ENCODE measurements at places on chromosomes 13 and 19.
A peak's percentile ranks its signal among the peaks of the same experiment; 100 is the strongest.

DNA sequence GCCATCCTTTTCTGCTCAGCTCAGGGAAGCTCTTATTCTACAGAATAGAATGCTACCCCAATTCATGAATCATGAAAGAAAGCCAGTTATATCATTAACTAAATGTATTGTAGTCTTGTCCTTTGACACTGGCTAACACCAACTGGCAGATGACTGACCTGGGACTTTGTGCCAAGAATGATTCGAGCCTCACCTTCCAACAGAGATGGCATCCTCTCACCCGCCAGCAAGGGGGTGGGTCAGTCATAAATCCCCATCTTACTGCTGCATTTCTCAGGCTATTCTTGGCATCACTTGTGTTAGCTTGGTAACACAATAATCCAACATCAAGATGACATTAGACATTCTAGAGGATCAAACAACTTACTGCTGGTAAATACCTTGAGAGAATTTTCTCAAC, 1239.8 kb upstream of the MIR17HG start:
- DNase-seq = no peak

- no peak for DNase-seq
Measured at GRCh38 chr13:78228211-78228610, 309.6 kb upstream of the EDNRB start.

DNA sequence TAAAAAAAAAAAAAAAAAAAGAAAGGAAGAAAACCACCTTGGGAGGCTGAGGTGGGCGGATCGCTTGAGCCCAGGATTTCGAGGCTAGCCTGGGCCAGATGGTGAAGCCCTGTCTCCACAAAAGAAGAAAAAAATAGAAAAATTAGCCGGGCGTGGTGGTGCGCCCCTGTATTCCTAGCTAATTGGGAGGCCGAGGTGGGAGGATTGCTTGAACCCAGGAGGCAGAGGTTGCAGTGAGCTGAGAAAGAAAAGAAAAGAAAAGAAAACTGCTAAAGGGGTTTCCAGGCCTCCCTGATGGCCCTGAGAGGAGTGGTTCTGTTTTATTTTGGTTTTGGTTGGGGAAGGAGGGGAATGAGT, 723 bp downstream of the ZNF473 start:
- no peak for DNase-seq

GRCh38 chr13:108322206-108322824, 52.8 kb downstream of the TNFSF13B start:
- no peak for DNase-seq

- peak; percentile 52 for DNase-seq
Measured at GRCh38 chr13:43058318-43058674, 34.9 kb downstream of the DNAJC15 start.

DNA sequence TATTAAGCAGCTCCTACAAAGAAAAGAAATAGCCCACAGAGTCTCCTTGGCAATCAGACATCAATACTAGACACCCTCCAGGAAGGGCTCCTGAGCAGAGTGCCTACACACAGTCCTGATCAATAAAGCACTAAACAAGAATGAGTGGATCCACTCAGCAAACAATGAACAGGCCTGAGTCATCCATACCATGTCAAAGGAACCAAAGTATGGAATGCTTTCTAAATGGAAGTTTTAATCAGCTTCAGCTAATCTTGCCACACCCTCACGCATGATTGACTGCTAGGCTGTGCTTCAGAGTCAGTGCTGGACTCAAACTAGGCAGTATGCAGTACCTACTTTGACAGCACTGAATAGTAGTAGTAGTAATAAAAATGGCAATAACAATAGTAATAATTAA, 392.7 kb upstream of the HTR2A start:
- no peak for DNase-seq

- peak; percentile 79 for DNase-seq
Measured at GRCh38 chr13:19959141-19959830, 759 bp downstream of the ZMYM2 start.

- DNase-seq = no peak
Measured at GRCh38 chr13:25380082-25380481, 8.3 kb downstream of the ATP8A2 start.

GRCh38 chr13:73365252-73365651, 306.4 kb downstream of the KLF5 start:
- DNase-seq = no peak

DNA sequence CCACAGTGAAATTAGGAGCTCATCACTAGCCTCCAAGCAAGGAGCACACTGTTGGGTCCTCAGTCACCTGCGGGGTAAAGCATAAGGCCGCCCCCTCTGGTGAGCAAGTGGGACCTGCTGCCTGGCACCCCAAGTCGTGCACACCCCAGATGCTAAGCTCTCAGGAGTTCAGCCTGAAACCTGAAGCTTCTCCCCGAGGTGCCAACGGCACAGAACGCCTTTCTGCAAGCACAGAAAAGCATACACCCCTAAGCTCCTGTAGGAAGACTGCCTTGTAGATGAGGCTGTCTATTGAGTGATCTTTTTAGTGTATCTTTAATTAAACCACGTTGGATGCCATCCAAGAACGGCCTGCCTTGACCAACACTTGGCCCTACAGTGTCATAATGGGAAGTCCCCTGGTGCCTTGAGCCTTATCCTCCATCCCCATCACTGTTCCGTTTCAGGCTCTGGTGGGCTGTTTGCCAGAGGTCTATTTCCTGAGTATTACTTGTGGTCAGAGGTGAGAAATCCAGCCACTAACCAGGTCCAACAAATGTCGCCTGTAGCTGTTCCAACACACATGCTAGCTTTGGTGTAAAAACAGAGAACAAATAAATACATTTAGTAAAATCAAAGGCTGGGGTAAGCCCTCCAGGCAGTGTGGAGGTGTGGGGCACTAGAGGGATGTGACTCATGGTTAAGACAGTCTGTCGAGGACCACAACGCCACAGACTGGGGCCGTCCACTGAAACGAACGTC, 44.8 kb downstream of the C13orf42 start:
- DNase-seq = no peak

GRCh38 chr13:109786457-109787134, at the start of gene IRS2:
Gene IRS2 (minus strand): TSS chr13:109786583. CDS start chr13:109786053, 530 bp downstream.
- peak; percentile 93 for DNase-seq

DNA sequence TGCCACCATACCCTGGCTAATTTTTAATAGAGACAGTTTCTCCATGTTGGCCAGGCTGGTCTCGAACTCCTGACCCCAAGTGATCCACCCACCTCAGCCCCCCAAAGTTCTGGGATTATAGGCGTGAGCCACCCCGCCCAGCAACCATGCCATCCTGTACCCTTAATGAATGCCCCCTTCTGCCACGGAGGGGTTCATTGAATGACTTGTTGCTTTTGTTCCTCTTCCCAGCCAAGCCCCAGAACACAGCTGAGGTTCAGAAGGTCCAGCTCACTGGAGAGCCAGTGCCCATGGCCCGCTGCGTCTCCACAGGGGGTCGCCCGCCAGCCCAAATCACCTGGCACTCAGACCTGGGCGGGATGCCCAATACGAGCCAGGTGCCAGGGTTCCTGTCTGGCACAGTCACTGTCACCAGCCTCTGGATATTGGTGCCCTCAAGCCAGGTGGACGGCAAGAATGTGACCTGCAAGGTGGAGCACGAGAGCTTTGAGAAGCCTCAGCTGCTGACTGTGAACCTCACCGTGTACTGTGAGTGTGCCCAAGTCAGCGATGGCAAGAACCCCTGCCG, 6.0 kb downstream of the PVR start:
- DNase-seq = no peak

DNA sequence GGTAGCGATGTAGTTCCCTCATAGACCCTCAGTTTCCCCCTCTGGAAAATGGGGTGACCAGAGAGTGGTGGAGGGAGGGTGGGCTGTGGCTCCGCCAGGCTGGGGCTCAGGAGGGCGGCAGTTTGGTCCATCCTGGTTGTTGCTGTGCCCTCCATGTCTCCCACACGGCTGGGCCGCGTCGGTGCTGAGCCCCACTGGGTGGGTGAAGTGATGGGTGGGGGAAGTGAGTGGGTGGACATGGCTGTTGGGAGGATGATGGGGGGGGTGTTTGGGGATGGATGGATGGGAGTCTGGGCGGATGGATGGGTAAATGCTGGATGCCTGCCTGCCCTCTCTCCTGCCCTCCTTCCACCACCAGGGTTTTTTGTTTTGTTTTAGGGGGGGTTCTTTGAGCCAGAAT, 16.6 kb upstream of the EHD2 start:
- DNase-seq = no peak

- no peak for DNase-seq
Measured at GRCh38 chr19:1467490-1468273, 11.3 kb downstream of the C19orf25 start.

DNA sequence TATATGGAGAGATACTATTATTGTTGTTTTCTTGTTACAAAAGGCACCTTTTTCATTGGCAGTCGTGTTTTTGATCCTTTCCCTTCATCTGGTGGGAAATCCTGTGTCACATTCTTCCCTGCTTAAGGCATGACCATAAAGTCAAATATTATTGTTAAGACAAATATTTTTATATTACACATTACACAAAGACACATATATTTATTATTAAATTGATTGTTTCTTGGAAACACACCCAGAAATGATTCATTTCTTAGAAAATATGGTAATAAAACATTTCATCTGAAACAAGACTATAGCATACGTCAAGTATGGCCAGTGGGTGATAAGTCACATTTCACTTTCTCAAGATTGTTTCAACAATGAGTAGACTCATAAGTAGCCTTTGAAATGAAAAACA, 77.3 kb downstream of the KCTD12 start:
- DNase-seq = no peak

DNA sequence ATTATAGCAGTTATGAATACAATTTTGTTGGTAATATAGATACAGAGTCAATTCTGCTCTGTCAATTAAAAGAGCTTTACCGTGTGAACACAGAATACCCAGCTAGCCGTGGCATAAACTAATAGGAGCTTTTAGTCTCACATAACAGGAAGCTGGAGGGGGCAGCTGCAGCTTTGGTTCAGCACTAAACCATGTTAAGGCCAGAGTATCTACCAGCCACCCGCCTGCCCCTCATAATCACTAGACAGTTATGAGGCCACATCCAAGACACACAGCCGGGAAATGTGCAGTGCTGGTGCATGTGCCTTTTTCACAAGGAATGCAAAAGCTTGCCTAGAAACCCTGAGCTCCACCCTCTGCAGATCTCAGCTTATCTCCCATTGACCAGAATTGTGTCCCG, 62.3 kb downstream of the SGCG start:
- no peak for DNase-seq

- no peak for DNase-seq
Measured at GRCh38 chr19:8835877-8836276, 3.7 kb downstream of the MBD3L1 start.

- no peak for DNase-seq
Measured at GRCh38 chr13:95276037-95276505, 25.2 kb downstream of the ABCC4 start.

DNA sequence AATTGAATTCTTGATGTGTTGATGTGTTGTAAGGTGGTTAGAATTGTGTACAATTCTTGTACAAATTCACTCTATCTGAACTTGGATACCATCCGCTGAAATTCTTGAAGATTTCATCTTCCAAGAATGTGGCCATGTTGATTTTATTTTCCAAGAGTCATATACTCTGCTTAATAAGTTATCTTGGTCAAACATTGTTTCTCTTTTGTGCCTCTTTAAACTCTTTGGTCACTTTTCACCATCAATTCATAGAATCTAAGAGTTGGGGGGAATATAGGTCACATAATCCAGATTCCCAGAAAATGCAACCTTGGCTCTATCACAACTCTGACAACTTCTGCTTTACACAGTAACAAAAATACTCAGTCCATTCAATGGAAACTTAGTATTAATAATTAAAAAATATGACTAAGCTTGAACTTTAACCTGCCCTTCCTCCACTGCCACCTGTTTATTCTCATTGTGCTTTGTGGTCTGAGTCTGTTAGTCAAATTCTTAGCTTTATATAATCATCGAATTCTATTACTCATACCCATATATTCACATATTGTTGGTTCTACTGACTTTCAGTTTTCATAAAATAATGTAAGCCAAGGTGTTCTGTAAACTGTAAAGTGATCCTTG, 373.2 kb downstream of the LMO7 start:
- no peak for DNase-seq

DNA sequence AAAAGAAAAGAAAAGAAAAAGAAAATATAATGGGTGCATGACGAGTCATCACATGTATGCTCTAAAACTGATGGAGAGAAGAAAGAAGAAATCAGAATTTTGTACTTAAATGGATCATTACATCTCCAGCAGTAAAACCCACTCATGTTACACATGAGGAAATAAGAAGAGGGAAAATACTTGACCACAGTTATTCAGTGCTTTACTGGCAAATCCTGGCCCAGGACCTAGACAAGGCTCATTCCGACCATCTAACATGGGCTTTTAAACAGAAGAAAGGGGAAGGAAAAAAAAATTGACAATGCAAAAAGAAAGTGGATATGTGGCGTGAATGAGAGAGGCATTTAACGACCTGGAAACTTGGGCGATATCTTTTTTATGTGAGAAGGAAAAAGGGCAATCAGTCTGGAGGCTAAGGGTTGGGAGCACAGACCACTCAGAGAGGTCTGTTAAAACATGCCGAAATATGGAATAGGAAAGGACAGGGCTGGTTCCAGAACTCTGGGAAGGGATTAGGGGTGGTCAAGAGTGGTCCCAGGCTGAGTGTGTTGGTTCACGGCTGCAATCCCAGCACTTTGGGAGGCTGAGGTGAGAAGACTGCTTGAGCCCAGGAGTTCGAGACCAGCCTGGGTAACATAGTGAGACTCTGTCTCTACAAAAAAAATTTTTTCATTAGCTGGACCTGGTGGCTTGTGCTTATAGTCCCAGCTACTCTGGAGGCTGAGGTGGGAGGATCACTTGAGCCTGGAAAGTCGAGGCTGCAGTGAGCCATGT, 1.6 kb downstream of the SIGLECL1 start:
- DNase-seq = no peak

DNA sequence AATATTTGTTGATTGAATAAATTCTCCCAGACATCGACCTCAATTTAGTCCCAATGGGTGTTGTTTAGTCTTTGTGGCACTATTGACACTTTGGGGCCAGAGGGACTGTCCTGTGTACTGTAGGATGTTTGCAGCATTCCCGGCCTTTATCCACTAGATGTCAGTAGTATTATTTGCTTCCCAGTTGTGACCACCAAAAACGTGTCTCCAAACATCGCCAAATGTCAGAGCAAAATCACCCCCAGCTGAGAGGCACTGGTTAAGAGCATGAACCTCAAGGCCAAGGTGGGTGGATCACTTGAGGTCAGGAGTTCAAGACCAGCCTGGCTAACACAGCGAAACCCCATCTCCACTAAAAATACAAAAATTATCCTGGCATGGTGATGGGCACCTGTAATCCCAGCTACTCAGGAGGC, 15.4 kb downstream of the NLRP12 start:
- no peak for DNase-seq

GRCh38 chr13:111242585-111242984, 77.9 kb upstream of the TEX29 start:
- no peak for DNase-seq

GRCh38 chr13:47413112-47413511, 516.3 kb upstream of the HTR2A start:
- DNase-seq = no peak

GRCh38 chr19:50975766-50976165, 6.4 kb upstream of the KLK6 start:
- DNase-seq = no peak
